Spinal cord (tissue), 10 donors: ENCODE measurements at places on chromosomes 2 and 18. TPM values are rescaled to one million over a fixed set of nuclear protein-coding genes. Genes with fewer than 3 reads are reported as not detected.

The CHRND gene
- total RNA-seq, result 0.17 TPM

The SERPINB12 gene
- total RNA-seq, result not detected

The SLC66A3 gene
- total RNA-seq, result 17.9 TPM

The SIX3 gene
- total RNA-seq, result 0.28 TPM

The ATP5F1A gene
- total RNA-seq, result 760 TPM

The IL1RL1 gene
- 0.17 TPM for total RNA-seq

The C2orf72 gene
- total RNA-seq, result 23.0 TPM

The DSC2 gene
- total RNA-seq, result 8.3 TPM

The IL36RN gene
- total RNA-seq, result not detected

The SLC23A3 gene
- 0.69 TPM for total RNA-seq

- H3K27me3 ChIP-seq, result no peaks in the 10 kb centered on the region
- no peak overlapping the region for H3K4me3 ChIP-seq
- DNase-seq, result no peak
These were observed 86.9 kb downstream of the CRACDL start for GRCh38 chr2:98849113-98849512.

- H3K36me3 ChIP-seq, result no peaks in the 10 kb centered on the region
- no peaks in the 10 kb centered on the region for H3K4me1 ChIP-seq
- H3K4me3 ChIP-seq, result no peak overlapping the region
- no peaks in the 10 kb centered on the region for H3K27me3 ChIP-seq
These were observed 692.6 kb upstream of the TMEFF2 start for GRCh38 chr2:192887337-192887736.

- no peak for DNase-seq
- no peaks in the 10 kb centered on the region for H3K4me1 ChIP-seq
- H3K4me3 ChIP-seq, result no peak overlapping the region
- H3K27me3 ChIP-seq, result no peaks in the 10 kb centered on the region
These were observed 3.1 kb upstream of the FAM171B start for GRCh38 chr2:186690786-186691185.

DNA sequence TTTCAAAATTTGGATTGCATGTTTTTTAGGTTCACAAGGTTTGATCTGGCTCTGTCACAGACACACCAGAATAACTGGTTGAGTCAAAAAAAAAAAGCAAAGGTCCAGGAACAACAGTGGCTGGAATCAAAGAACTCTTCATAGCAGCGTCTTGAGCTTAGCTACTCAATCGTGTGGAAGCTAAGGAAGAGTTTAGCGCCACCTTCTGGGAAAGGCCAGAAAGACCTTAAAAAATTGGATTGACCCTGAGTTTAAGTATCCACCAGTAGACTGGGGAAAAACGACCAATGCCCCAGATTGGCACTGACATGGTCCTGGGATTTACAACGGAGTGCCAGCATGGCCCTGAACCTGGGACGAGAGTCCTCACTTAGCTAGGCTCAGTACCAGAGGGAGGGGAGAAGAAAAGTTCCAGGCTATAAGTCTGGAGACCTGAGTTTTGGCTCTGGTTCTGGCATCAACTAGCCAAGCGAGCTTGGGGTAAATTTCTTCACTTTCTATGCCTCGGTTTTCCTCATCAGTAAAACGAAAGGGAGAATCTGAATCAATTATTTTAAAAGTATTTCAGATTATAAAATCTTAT is 71.1 kb upstream of the TFCP2L1 start:
- H3K27ac ChIP-seq, result no peak overlapping the region
- H3K4me1 ChIP-seq, result no peaks in the 10 kb centered on the region
- H3K4me3 ChIP-seq, result no peak overlapping the region
- no peaks in the 10 kb centered on the region for H3K27me3 ChIP-seq
- peak; percentile 73 for DNase-seq

GRCh38 chr2:14944562-14945346 is 312.2 kb downstream of the LRATD1 start:
- DNase-seq, result no peak
- no peaks in the 10 kb centered on the region for H3K4me1 ChIP-seq
- no peak overlapping the region for H3K27ac ChIP-seq
- H3K4me3 ChIP-seq, result no peak overlapping the region
- no peaks in the 10 kb centered on the region for H3K36me3 ChIP-seq

- peaks cover 5% of the 10 kb centered on the region for H3K4me1 ChIP-seq
- no peak overlapping the region for H3K4me3 ChIP-seq
- H3K27me3 ChIP-seq, result no peaks in the 10 kb centered on the region
- peak overlapping the region; percentile 61 for H3K27ac ChIP-seq
These were observed 34.0 kb downstream of the UGP2 start for GRCh38 chr2:63875559-63876245.

DNA sequence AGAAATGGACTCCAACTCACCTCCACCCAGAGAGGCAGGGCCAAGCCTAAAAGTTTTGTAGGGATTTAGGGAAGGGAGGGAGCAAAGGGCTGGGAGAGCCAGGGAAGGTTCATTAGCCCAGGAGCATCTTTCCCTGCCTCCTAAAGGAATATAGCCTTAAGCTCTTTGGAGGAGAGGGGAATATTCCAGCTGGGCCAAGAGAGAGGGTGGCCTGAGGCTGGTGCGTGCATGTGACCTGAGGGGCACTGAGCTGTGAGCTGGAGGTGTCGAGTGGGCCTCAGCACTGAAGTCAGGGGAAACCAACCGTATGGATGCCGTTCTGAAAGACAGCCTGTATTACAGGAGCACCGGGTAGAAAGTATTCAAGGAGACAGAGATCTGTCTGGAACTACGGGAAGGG is 112.6 kb downstream of the KLHL29 start:
- peaks cover 48% of the 10 kb centered on the region for H3K4me1 ChIP-seq
- peaks cover 2% of the 10 kb centered on the region for H3K36me3 ChIP-seq
- no peak overlapping the region for H3K4me3 ChIP-seq
- no peak overlapping the region for H3K27ac ChIP-seq
- H3K27me3 ChIP-seq, result no peaks in the 10 kb centered on the region

GRCh38 chr2:41779888-41780287 is 267.9 kb upstream of the PKDCC start:
- H3K36me3 ChIP-seq, result no peaks in the 10 kb centered on the region
- DNase-seq, result no peak
- no peaks in the 10 kb centered on the region for H3K27me3 ChIP-seq
- no peaks in the 10 kb centered on the region for H3K4me1 ChIP-seq
- no peak overlapping the region for H3K4me3 ChIP-seq

DNA sequence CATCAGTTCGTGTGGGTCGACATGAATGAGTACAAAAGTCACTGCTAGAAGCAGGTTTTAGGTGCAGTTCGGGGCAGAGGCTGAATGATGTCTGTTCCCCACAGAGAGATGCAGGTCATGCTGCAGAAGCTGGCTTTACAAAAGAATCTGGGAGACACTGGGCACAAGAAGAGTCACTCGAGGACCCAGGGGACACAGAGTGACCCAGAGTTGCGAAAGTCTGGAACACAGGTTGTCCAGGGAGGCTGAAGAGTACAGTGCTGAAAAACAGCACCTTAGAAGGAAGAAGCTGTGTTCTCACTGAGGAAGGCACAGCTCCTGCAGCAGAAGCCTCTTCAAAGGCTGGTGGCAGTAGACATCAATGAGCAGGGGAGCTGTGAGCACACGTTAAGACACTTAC is 14.8 kb downstream of the CACNB4 start:
- DNase-seq, result no peak
- no peaks in the 10 kb centered on the region for H3K27me3 ChIP-seq
- H3K27ac ChIP-seq, result no peak overlapping the region
- no peak overlapping the region for H3K4me3 ChIP-seq
- H3K4me1 ChIP-seq, result no peaks in the 10 kb centered on the region

GRCh38 chr2:219969508-219969907 is 342.1 kb downstream of the SLC4A3 start:
- H3K4me1 ChIP-seq, result no peaks in the 10 kb centered on the region
- DNase-seq, result no peak
- H3K27ac ChIP-seq, result no peak overlapping the region

GRCh38 chr2:70978341-70979179 is at the start of gene ANKRD53:
Gene ANKRD53, plus strand, starts transcription at chr2:70978630. Its CDS starts 16 bp downstream, at chr2:70978646.
- H3K27me3 ChIP-seq, result no peaks in the 10 kb centered on the region
- no peak for DNase-seq
- H3K4me3 ChIP-seq, result peak within 1 kb of the TSS; percentile 61
- H3K36me3 ChIP-seq, result peaks cover 12% of the 10 kb centered on the region
- H3K4me1 ChIP-seq, result peaks cover 16% of the 10 kb centered on the region

DNA sequence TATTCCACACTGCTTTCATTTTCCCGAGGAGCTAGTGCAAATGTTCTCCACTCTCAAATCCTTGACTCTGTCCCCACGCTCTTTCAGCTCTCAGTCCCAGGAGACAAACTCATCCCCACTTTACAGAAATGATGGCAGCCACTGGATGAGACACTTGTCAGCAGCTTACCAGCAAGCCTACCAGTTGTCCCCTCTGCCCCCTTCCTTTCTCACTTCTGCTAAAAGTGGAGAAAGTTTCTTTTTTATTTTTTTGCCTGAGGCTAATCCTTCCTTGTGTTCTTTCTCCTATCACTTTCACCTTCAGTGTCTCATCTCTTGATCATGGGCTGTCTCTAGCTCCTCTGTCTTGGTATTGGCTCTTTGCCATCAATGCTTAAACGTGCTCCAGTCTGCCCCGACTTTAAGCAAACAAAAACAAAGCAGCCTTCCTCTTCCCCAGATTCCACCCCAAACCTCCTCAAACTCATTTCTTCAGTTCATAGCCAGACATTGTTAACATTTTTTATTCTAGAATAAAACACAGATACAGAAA is 64.5 kb downstream of the TTC32 start:
- no peak overlapping the region for H3K27ac ChIP-seq
- no peaks in the 10 kb centered on the region for H3K4me1 ChIP-seq
- H3K27me3 ChIP-seq, result no peaks in the 10 kb centered on the region
- DNase-seq, result no peak
- H3K4me3 ChIP-seq, result no peak overlapping the region

- H3K27ac ChIP-seq, result no peak overlapping the region
- no peak for DNase-seq
- H3K4me1 ChIP-seq, result peaks cover 41% of the 10 kb centered on the region
- H3K36me3 ChIP-seq, result no peaks in the 10 kb centered on the region
- H3K27me3 ChIP-seq, result no peaks in the 10 kb centered on the region
- H3K4me3 ChIP-seq, result no peak overlapping the region
These were observed 340.3 kb downstream of the CYRIA start for GRCh38 chr2:16325016-16325975.

- no peak overlapping the region for H3K4me3 ChIP-seq
- no peak overlapping the region for H3K27ac ChIP-seq
- no peaks in the 10 kb centered on the region for H3K27me3 ChIP-seq
These were observed 121.9 kb downstream of the HDAC4 start for GRCh38 chr2:239278941-239279365.

- H3K27ac ChIP-seq, result no peak overlapping the region
- H3K27me3 ChIP-seq, result peaks cover 27% of the 10 kb centered on the region
- peak overlapping the region; percentile 42 for H3K4me3 ChIP-seq
- no peaks in the 10 kb centered on the region for H3K36me3 ChIP-seq
- DNase-seq, result no peak
- H3K4me1 ChIP-seq, result peaks cover 10% of the 10 kb centered on the region
These were observed 13.6 kb upstream of the ANKRD53 start for GRCh38 chr2:70964596-70965386.

- no peak for DNase-seq
- no peak overlapping the region for H3K27ac ChIP-seq
- no peaks in the 10 kb centered on the region for H3K27me3 ChIP-seq
- H3K36me3 ChIP-seq, result peaks cover 3% of the 10 kb centered on the region
- no peak overlapping the region for H3K4me3 ChIP-seq
These were observed 10.6 kb downstream of the CFAP210 start for GRCh38 chr2:169683425-169684134.

- H3K27ac ChIP-seq, result no peak overlapping the region
- H3K4me1 ChIP-seq, result peaks cover 7% of the 10 kb centered on the region
- no peak overlapping the region for H3K4me3 ChIP-seq
These were observed 8.2 kb downstream of the TTC32 start for GRCh38 chr2:19893520-19894133.

DNA sequence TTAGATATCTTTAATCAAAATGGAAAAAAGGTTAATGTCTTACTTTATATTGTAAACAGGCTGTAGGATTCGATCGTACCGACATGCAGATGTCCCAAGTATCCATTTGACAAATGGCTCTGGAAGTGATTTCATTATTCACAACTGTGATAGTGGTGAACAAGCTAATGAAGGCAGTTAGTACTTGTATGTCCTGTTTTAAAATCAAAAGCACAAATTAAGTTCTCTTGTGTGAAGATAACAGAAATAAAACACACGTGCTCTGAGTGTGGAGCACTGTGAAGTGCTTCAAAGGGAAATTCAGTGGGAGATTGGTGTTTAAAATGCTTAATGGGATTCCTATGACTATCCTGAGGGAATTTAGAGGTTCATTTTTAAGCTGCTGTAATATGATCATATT is 8.6 kb upstream of the LRP1B start:
- no peaks in the 10 kb centered on the region for H3K27me3 ChIP-seq
- DNase-seq, result no peak
- no peaks in the 10 kb centered on the region for H3K4me1 ChIP-seq
- H3K4me3 ChIP-seq, result no peak overlapping the region

DNA sequence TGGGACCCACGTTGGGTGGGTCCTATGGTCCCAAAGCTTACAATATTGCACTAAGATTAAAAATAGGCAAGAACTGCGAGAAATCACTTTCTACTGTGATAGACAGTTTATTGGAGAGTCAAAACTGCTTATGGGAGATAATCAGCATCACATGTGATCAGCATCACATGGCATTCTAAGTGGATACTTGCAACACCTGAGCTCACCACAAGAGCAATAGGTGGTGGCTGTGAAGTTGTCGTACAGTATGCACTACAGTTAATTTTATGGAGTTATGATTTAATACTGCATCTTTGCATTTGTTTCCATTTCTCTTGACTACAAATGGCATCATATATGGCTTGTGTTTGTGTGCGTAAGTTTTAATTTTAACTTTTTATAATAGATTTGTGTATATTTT is 11.6 kb downstream of the PNO1 start:
- no peaks in the 10 kb centered on the region for H3K27me3 ChIP-seq
- H3K4me3 ChIP-seq, result no peak overlapping the region
- no peak for DNase-seq

GRCh38 chr2:131127076-131127475 is 21.9 kb downstream of the PLEKHB2 start:
- H3K27me3 ChIP-seq, result no peaks in the 10 kb centered on the region
- H3K36me3 ChIP-seq, result peaks cover 20% of the 10 kb centered on the region
- no peak for DNase-seq
- peak overlapping the region; percentile 45 for H3K27ac ChIP-seq

DNA sequence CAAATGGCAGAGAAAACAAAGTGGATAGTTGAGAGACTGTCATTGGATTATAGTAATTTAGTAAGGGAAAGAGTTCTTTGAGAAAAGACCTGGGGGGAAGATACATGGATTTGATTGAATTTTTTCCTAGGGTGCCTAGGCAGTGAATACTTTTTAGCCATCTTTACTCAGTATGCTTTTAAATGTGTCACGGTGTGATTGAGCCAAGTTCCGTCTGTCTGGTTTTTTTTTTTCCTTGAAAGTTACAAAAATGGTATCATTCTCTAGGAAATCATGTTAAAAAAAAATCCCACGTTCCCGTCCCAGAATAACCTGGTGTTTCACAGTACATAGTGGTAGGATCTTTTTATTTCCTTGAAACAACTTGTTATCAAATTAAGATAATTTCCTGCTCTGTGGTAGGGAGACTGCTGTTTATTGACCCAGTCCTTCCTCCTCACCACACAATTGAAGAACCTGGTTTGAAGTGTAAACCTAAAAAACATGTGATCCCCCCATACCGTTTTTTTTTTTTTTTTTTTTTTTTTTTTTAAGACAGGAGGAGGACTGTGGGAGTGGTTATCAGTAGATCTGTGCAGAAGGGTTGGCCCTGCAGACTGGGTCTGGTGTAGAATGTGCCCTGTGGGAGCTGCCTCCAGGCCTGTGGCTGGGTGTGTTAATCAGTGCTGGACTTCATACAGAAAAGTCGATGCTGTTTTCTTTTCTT is 55.1 kb downstream of the DGKD start:
- peaks cover 2% of the 10 kb centered on the region for H3K36me3 ChIP-seq
- H3K27ac ChIP-seq, result no peak overlapping the region
- no peak overlapping the region for H3K4me3 ChIP-seq
- H3K27me3 ChIP-seq, result no peaks in the 10 kb centered on the region
- no peak for DNase-seq
